Urinary bladder (tissue), 4 donors: ENCODE measurements at places on chromosomes 12 and 14. TPM values are rescaled to one million over a fixed set of nuclear protein-coding genes. Genes with fewer than 3 reads are reported as not detected.

DNA sequence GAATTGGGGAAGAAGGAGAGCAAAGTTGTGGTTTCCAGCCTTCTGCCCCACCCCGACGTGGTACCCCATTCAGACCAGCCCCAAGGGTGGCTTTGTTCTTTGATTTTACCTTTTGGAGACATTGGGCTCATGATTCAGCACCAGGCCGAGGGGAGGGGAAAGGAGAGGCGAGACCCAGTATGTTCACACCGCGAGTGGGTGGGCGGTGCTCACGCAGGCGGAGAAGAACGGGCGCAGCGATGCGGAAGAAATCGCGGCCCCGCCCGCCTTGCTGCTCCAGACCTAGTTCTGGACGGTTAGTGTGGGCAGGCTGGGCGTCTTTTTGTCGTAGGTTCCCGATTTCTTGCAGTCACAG is 963 bp downstream of the ATL1 start:
- peak; percentile 23 for DNase-seq

GRCh38 chr12:54661048-54661447 is 12.9 kb upstream of the DCD start:
- no peak for DNase-seq

Gene CLEC14A
- 27.5 TPM for total RNA-seq

Gene ESRRB
- not detected for total RNA-seq

Gene EPYC
- total RNA-seq = 1.2 TPM

Gene PFKM
- total RNA-seq = 46.6 TPM

Gene TAS2R42
- total RNA-seq = not detected

GRCh38 chr12:98741196-98741555 is 96.1 kb downstream of the APAF1 start:
- DNase-seq = no peak

Gene USP44
- total RNA-seq = 0.42 TPM

Gene KCNC2
- 0.32 TPM for total RNA-seq

GRCh38 chr12:67982164-67982563 is 7.1 kb upstream of the IFNG-AS1 start:
- peak; percentile 36 for DNase-seq

DNA sequence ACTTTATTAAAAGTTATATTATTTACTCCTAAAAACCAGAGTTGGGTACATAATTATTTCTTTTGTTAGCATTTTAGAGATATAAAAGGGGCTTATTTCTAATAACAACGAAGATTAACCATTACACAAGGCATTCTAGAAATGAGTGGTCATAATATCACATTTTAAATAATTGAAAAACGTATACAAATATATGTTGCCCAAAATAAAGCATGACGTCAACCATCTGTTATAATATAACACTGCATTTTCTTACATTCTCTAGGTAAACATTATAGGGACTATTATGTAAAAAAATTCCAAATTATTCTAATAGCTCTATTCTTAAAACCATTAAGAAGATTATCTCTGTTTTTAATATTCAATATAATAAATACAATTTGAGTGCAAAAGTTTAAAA is 455.1 kb upstream of the GARIN6 start:
- no peak for DNase-seq

GRCh38 chr14:96201157-96201556 is 3.5 kb upstream of the BDKRB2 start:
- no peak for DNase-seq

DNA sequence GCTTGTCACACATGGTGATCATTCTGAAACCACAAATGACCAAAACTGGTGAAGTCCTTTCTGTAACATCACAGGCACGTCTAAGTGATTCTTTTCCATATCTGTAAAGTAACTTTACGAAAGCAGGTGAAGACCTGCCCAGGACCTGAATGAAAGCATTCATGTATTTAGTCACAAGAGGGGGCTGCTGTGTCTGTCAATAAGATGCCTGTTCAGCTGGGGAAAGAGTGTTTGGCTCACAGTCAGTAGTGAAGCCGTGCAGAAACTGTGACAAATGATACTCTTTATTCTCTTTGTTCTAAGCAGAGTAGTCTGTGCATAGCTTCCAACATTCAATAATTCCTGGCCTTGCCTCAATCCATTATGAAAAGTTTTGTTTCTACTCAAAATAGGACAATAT is 373.5 kb upstream of the OR4E1 start:
- DNase-seq = no peak

GRCh38 chr12:52495389-52495788 is 2.3 kb upstream of the KRT6A start:
- no peak for DNase-seq

- DNase-seq = no peak
Measured at GRCh38 chr12:107318556-107318805, 225.1 kb upstream of the CRY1 start.

DNA sequence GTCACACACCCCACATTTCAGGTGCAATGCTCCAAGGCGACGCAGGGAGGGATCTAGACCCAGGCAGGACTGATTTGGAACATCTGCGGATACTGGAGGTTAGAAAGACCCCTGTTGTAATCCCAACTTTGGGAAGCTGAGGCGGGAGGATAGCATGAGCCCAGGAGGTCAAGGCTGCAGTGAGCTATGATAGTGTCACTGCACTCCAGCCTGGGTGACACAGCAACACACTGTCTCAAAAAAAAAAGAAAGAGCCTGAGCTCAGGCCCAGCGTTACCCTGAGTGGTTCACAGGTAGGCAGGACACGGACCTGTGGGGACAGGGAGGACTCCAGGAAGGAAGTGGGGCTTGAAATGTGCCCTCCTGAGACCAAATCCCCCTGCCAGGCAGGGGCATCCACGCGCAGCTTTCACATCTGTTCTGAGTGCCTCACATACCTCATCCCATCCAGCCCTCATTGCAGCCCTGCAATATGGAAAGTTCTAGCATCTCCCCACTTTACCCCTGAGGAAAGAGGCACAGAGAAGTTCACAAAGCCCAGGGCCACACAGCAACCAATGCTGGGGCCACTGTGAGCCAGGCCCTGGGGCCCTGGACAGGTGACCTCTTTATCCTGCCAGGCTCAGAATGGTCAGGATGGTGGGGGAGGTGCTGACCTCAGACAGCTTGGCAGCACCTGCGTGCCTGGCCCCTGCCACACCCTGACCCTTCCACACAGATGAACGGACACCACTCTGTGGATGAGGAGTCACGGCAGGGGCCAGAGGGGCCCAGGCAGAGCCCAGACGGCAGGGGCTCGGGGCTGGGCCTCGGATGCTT is 34.1 kb downstream of the CCDC85C start:
- no peak for DNase-seq

Gene HOXC9
- 1.8 TPM for total RNA-seq
